ENCODE measurements at places on chromosomes 4 and X. TPM values are rescaled to one million over a fixed set of nuclear protein-coding genes. Genes with fewer than 3 reads are reported as not detected.

The CBLL2 gene
- not detected for total RNA-seq

The GUCY1A1 gene
- total RNA-seq: not detected

The TXK gene
- 0.15 TPM for total RNA-seq

The TSPAN7 gene
- total RNA-seq: 2.6 TPM

The PRSS12 gene
- 0.14 TPM for total RNA-seq

The LONRF3 gene
- 3.4 TPM for total RNA-seq

The ATP1B4 gene
- not detected for total RNA-seq

The STX18 gene
- 17.2 TPM for total RNA-seq

The DCAF12L1 gene
- not detected for total RNA-seq

The TMEM156 gene
- total RNA-seq: 22.8 TPM

The F8 gene
- 3.6 TPM for total RNA-seq

The ADH1C gene
- total RNA-seq: not detected

Data from A549 treated with Hydrocortisone at 1 μM for 4 hours (cell line).